NCI-H1930 (cell line): ENCODE measurements at places on chromosomes 12 and 14.

DNA sequence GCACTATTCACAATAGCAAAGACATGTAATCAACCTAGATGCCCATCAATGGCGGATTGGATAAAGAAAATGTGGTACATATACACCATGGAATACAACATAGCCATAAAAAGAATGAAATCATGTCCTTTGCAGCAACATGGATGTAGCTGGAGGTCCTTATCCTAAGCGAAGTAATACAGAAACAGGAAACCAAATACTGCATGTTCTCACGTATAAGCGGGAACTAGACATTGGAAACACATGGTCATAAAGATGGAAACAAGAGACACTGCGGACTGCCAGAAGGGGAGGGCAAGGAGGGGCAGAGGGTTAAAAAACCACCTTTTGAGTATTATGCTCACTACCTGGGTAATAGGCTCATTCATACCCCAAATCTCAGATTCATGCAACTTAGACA lies 234.1 kb upstream of the PLXNC1 start:
- DNase-seq: no peak

DNA sequence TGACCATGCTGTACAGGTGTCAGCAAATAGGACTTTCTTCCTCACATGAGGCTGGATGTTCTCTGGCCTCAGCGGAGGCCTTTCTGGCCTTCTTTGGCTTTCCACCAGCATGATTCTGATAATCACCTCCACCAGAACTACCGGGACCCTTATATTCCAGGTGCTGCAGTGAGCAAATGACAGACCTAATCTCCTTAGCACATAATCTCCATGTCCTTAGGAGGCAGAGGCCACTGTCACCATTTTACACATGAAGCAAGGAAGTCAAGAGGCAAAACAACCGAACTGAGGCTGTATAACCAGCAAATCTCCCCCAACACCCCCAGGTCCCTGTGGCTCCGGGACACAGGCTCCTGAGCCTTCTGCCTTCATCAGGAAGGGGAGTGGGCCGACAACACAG lies 91.2 kb downstream of the ITPK1 start:
- no peak for DNase-seq

GRCh38 chr14:90109858-90110257 lies 48.1 kb downstream of the KCNK13 start:
- no peak for DNase-seq

- DNase-seq: no peak
Measured at GRCh38 chr14:63747846-63748245, 20.0 kb upstream of the SGPP1 start.

GRCh38 chr12:3117144-3117581 lies 40.0 kb downstream of the TSPAN9 start:
- no peak for DNase-seq

- DNase-seq: no peak
Measured at GRCh38 chr14:99175331-99176155, 96.5 kb downstream of the BCL11B start.

DNA sequence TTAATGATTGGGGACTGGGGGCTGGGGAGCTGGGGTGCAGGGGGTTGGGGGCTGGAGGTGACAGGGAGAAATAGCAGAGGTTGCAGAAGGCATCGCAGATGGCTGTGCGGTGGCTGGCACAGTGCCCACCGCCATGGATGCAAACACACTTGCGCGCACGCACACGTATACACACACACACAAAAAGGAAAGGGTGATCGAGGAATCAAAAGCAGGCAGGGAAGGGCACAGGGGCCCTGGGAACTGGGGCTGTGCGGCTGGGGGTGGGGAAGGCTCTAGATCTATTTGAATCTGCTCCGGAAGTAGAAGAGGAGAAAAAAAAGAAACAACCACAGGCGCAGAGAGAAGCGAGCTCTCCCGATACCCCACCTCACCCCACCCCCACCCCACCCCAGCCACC lies 39.4 kb downstream of the ZFHX2 start:
- no peak for DNase-seq

- no peak for DNase-seq
Measured at GRCh38 chr14:71905031-71905430, 27.2 kb upstream of the RGS6 start.
